ENCODE measurements at places on chromosomes 1 and 21. TPM values are rescaled to one million over a fixed set of nuclear protein-coding genes. Genes with fewer than 3 reads are reported as not detected.
A peak's percentile ranks its signal among the peaks of the same experiment; 100 is the strongest.

GRCh38 chr1:85654066-85654782 lies 54.0 kb downstream of the ZNHIT6 start:
- DNase-seq: no peak

- no peak for DNase-seq
Measured at GRCh38 chr21:18545908-18546307, 142.3 kb upstream of the TMPRSS15 start.

DNA sequence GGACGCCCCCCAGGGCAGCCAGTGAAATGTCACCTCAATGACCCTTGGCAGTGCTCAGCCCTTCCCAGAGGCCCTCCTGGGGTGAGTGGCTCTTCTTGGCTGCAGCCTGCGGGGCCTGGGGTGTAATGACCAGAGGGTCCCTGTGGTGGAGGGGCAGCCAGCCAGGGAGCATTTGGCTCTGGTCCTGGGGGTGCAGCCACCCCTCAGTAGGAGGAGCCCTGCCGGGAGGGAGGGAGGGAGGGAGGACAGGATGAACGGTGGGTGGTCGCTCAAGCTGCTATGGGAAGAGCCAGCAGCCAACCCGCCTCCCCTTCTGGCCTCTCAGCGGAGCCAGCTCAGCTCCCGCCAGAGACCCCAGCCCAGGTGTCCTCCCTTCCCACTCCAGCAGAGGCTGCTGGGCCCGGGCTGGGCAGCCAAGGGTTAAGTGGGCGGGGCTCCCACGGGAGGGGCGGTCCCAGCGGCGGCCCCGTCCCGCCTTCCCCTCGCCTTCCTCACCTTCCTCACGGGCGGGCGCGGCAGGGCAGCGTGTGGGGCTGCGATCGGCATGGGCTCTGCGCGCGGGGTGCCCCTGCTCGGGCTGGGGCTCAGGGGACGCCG lies 9.0 kb upstream of the PLCH2 start:
- DNase-seq: no peak

DNA sequence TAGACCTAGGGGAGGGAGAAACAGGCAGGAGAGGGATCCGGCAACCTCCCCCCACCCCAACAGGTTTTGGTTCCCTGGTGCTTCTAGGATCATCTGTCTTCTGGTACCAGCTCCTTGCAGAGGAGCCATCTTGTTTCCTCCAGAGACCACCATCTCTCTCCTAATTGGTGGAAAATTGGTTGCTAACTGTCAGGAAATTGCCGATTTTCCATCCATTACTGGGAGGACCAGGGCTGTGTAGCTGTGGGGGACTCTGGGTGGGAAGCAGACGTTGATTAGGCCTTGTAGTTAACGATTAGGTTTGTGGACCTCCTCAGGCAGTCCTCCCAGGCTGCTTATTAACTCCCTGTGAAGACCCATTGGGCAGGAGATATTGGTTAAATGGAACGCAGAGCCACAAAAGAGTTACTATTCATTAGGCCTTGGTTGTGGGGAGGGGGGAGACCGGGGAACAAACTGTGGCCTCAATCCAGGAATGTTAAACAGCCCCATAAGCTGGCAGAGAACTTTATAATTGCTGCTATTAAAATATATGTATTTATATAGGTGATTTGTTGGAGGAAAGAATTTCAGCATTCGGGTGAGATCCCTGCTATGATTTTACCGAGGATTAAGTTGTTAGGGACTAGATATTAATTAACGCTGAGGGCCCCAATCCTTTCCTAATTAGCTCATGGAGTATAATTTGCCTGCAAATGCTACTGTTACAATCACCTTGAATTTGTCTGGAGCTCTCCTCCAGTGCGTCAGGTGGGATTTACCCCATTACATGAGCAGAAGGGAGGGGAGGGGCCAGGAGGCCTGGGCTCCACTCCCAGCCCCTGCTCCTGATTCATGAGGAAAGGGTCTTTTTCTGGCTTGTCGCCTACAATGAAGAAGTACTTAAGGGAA lies 61.2 kb upstream of the TRABD2B start:
- no peak for DNase-seq

DNA sequence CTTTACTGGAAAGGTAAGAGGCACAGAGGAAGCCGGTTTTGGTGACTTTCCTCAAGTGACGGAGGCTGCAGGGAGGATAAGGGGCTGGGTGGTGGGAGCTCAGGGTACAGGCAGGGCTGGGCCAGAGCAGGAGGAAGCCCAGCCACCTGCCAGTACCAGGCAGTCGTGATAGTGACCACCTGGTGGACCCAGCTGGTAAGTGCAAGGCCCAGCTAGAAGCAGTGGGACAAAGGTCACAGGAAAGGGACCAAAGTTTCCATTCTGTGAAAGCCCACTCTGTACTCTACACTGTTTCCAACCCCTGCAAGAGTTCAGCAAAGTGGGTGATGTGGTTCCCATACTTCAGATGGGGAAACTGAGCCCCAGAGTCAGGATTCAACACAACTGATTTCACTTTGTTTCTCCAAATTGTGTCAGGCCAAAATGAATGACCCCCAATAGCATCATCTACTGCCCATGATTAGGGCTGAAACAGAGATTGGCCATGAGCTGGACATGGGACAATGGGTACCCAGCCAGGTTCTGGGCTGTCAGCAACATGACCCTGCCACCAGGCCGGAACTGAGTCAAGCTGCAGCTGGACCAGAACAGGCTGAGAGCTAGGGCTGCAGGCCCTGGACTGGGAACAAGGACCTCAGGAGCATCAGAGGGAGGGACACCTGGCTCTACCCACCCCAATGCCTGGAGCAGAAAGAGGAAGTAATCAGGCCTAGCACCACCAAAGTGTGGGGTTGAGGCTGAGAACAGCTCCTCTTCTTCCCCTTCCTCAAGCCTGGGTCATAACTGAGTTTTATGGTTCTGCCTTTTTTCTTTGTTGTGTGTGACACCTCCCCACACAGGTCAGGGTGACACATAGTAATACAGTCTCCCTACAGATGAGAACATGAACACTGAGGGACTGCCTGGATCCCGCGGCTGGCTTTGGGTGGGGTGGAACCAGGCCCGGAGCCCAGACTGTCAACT lies 50.2 kb downstream of the KCNN3 start:
- no peak for DNase-seq

The CLDN19 gene
- total RNA-seq: not detected

The LCE6A gene
- not detected for total RNA-seq

GRCh38 chr1:107919953-107920352 lies 45.0 kb downstream of the VAV3 start:
- DNase-seq: no peak

- no peak for DNase-seq
Measured at GRCh38 chr1:21783679-21784603, 992 bp upstream of the USP48 start.

GRCh38 chr1:87369736-87370478 lies 41.2 kb downstream of the LMO4 start:
- peak; percentile 92 for DNase-seq

- DNase-seq: peak; percentile 49
Measured at GRCh38 chr1:7721940-7722669, 49.0 kb upstream of the VAMP3 start.

The SMIM1 gene
- not detected for total RNA-seq

- DNase-seq: no peak
Measured at GRCh38 chr1:64750875-64751274, 6.0 kb downstream of the RAVER2 start.

DNA sequence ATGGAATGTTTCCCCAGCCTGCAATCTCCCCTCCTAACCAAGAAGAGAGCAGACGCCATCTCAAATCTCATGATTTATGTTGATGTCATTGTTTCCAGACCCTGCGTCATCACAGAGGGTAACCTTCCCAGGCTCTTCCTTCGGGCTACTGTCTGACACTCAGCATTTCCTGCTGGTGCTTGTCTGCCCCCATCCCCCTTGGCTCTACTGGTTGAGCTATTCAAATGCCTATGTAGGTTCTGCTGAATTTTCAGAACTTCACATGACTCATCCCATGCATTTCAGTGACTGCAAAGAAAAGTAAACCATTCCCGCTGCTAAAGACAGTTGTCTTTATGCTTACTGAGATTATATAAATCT lies 24.8 kb upstream of the ITPKB start:
- peak; percentile 92 for DNase-seq

- no peak for DNase-seq
Measured at GRCh38 chr21:46222436-46223116, 6.0 kb downstream of the LSS start.

The RNU1-4 gene
- under 0.01 TPM for total RNA-seq

DNA sequence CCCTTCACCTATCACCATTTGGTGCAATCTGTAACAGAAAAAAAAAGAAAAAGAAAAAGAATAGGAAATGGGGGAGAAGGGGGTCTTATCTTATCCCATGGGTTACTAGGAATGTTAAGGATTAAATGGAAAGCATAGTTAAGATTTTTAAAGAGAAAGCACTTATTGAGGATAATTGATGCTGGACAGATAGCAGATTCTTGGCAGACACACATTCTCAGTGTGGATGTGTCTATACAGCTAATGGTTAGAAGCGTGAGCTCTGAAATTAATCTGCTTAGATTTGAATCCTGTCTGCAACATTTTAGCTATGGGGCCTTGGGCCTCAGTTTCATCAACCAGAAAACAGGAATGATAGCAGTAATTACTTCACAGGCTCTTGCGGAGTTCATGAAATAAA lies 67.1 kb downstream of the SSBP3 start:
- peak; percentile 63 for DNase-seq

The STYXL2 gene
- total RNA-seq: 2.9 TPM

The OLIG2 gene
- total RNA-seq: not detected

The SLAMF8 gene
- 4.3 TPM for total RNA-seq

Measured in umbilical cord (tissue), 2 donors.